Right forelimb (tissue), 1 donor: ENCODE measurements at places on chromosomes 2 and 18.

- DNase-seq, result peak; percentile 78
Observed at GRCh38 chr2:120546048-120546864, 189.4 kb upstream of the GLI2 start.

DNA sequence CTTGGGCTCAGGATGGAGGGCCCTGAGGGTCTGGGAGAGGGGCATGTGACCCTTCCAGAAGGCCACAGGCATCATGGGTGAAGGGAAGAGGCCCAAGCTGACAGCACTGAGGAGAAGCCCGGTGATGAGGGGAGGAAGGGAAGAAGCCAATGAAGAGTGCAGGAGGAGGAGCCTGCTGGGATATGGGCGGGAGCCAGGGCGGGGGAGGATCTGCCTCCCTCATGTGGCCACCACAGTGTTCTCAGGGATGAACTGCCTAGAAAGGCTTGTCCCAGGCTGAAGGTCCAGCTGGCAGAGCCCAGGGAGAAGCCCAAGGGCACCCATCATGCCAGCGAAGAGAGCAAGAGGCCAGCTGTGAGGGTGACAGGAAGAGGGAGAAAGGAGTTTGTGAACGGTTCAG is 24.6 kb upstream of the PLB1 start:
- no peak for DNase-seq

GRCh38 chr2:179020156-179020750 is 29.7 kb downstream of the CCDC141 start:
- no peak for DNase-seq

- DNase-seq, result no peak
Observed at GRCh38 chr2:148554459-148555247, 89.9 kb upstream of the EPC2 start.

DNA sequence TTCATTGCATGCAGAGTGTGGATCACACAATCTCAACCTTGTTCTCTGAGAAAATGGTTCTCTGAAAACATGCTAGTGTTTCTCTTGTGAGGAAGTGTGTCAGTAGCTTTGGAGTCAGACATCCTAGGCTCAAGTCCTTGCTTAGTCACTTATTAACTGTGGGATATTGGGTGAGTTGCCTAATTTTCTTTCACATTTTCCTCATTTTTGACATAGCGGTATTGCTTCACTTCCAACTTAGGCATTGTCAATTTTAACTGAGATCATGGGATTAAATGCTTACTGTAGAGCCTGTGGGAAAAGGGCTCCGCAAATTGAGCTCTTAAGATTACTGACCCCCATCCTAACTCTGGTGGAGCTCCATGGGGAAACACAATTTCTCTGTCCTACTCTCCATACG is 622.2 kb downstream of the CNTNAP5 start:
- no peak for DNase-seq

- no peak for DNase-seq
Observed at GRCh38 chr2:215848146-215848545, 165.2 kb downstream of the MREG start.

DNA sequence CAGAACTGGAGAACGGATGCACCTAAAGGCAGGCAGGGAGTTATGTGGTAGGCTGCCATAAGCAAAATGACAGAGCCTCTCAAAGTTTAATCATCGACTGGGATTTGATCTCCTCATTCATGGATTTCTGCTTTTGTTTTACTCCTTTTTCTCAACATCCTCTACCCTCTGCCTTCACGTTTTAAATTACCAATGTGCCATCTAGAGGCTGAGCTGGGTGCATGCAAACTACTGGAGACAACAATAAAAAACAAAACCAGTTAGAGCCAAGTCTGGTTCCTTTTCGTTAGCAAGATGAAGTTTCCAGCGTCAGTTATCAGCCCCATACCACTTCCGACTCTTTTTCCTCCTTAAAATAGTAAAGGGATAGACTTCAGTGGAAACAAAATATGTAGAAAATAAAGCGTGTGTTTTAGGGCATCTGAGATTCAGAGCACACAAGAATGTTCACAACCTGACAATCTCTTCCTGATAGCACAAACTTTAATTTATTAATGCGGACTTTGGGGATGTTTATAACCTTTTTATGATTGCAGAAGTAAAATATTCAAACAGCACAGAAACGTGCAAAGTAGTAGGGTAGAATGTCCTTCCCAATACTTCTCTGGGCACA is 117.0 kb downstream of the LAMA1 start:
- no peak for DNase-seq

DNA sequence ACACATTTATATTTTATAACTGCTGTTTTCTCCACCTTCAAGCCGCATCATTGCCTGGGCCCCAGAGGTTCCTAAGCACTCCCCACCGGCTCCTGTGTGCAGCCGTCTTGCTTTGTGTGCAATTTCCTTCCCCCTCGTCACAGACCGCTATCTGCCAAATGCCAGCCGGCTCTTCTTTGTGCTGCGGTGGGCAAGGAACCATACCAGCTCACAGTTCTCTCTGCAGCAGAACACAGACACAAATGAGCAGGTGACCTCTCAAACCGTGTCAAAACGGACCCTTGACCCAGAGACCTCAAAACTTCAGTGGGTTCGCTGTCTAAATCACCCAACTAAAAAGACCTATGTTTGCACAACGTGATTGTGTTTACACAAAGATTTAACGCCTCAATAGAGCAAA is 58.2 kb downstream of the KLF7 start:
- no peak for DNase-seq

GRCh38 chr2:85308896-85309555 is 18.8 kb downstream of the TGOLN2 start:
- peak; percentile 67 for DNase-seq

DNA sequence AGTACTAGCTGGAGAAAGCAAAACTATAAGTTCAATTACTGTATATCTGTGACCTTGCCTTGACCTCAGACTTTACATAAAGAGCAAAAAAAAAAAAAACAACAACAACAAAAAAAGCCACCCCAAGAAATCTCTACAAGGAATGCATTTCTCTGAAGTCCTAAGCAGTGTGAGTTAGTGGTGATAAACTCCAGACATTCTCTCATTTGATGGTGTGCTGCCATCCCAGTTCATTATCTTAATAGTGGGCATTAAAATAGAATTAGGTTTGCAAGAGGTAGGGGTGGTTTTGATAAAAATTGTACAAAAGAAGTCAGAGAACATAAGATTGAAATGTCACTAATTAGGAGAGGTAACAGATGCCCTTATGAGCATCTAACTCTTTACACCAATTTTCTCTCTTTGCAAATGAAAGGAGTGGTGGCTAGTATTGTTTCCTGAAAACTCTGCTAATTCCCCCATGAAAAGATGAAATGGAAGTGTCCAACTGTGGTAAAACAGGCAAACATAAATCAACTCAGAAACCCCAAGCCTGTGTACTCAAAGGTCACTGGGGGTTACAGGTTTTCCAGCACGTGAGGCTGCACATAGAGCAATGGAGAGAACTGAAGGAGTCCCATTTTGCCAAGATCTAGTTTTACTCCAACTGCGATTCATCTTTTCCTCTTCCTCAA is 131.9 kb downstream of the MEIS1 start:
- DNase-seq, result no peak

DNA sequence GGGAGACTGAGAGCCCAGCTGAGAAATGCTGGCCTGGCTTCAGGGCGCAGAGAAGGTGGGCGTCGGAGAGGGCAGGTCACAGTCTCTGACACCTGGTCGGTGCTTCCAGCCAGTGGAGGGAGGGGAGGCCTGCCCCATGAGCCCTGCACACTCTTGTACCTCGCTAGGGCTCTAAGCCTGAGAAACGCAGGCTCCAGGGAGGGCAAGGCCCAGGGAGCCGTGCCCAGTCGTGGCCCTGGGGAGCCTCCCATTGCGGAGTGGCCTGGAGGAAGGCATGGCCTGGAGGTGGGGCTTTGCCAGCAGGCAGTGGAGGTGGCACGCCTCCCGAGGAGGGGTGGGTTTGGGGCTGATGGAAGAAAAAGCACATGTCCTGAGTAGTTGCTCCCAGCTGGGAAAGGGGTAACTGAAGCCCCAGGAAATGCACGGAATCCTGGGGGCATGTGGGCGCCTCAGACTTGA is 39.0 kb downstream of the MTERF4 start:
- DNase-seq, result peak; percentile 39

- DNase-seq, result no peak
Observed at GRCh38 chr2:48961009-48961408, 193.3 kb downstream of the FSHR start.

- DNase-seq, result no peak
Observed at GRCh38 chr2:210623506-210623905, 67.1 kb downstream of the CPS1 start.

- DNase-seq, result no peak
Observed at GRCh38 chr2:231357048-231357447, 38.5 kb upstream of the B3GNT7 start.

DNA sequence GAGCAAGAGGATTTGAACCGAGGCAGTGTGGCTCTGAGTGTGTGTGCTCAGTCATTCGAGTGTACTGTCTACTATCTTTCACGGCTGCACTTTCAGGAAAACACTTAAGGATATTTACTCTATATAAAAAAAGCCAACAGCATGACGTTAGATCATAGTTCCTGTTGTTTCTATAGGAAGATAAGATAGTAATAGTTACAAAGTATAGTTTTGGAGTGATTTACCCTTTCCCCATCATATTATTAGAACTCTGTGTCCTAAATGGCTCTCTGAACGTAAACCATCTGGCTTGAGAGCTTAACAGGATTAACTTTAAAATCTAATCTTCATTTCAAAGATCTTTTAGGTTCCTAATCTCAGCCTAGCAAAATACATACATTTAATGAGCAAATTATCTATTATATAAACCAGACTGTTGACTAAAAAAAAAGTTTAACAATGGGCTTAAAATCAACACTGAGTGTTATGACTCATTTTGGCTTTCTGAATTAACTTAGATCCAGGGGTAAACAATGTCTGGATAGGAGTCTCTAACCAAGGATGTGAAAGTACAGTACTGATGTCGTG is 150.3 kb upstream of the DNMT3A start:
- no peak for DNase-seq

- peak; percentile 74 for DNase-seq
Observed at GRCh38 chr2:233480490-233481202, 85.9 kb downstream of the USP40 start.

GRCh38 chr2:233342301-233342700 is 12.0 kb upstream of the DGKD start:
- DNase-seq, result no peak

GRCh38 chr2:53289309-53290006 is 478.1 kb upstream of the CHAC2 start:
- DNase-seq, result no peak

DNA sequence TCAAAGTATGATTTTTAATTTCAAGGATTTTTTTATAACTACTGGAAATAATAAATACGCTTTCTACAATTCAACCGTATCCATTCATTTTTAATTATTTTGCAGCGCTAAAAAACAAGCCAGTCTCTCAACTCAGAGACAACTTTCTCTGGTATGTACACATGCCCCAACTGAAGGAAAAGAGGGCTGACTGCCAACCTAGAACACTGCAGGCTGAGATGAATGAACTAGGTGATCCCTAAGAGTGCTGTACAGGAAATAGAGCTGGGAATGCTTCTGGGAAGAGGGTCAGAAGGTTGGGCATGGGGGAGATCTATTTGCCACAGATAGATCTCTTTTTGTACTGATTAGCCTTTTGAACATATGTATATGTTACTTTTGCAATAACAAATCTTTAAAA is 460.1 kb downstream of the NR4A2 start:
- DNase-seq, result no peak
